ENCODE measurements at places on chromosomes 3 and 15.

- no peak for DNase-seq
Observed at GRCh38 chr3:169363318-169364265, 299.9 kb downstream of the MECOM start.

DNA sequence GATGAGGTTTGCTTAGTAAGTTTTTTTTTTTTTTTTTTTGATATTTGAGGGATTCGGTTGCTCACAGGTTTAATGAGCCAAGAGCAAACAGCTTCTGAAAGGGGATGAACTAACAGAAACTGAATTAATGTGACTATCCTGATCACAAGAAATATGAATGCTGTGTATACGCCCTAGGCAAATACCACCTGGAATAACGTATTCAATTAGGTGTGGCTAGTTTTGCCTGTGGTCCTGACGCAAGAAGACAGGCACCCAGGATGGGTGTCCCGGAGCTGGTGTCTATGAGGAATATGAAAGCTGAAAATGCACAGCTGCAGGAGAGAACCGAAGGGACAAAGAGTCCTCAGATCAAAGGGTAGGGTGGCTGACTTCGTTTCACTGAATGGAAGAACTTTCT is 14.6 kb downstream of the LSG1 start:
- no peak for DNase-seq

DNA sequence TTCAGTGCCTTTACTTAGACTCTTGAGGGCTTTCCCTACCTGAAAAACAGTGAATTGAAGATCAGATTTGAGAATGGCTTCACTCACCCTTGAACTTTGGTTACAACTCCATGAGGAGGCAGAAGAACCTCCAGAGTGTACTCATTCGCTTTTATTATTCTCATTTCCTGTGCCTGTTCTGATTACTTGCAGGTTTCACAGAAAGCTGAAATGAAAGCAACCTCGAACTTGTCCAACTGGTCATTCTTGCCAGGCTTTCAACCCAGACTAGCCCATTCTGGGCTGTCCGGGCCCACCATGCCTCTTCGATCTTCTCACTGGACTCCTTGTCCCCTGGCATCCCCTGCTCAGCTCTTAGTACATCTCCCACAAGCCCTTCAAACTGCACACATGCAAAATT is 20.2 kb upstream of the THUMPD3 start:
- no peak for DNase-seq

- no peak for DNase-seq
Observed at GRCh38 chr3:187935623-187936156, 190.4 kb upstream of the BCL6 start.

DNA sequence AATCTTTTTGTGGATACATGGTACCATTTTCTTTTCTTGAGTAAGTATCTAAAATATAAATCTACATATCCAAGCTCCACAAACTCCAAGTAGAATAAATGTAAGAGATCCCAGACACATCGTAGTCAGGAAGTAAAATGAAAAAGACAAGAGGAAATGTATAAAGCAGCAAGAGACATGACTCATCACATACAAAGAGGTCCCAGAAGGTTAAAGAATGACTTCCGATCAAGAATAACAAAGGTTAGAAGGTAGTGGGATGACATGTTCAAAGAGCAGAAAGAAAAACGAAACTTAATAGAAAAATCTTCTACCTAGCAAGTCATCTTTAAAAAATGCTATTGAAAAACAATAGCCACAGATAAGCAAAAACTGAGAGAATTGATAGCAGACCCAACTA is 705.8 kb downstream of the NR2F2 start:
- no peak for DNase-seq

GRCh38 chr3:159839561-159840379 is 148.9 kb upstream of the IL12A start:
- no peak for DNase-seq

- no peak for DNase-seq
Observed at GRCh38 chr3:46353647-46354410, at the start of gene CCR2. TSS of gene CCR2 (plus strand) at chr3:46354111. CDS start at chr3:46357528, 3,417 bp downstream.

- peak; percentile 43 for DNase-seq
Observed at GRCh38 chr15:66603301-66604179, 37.7 kb upstream of the LCTL start.

DNA sequence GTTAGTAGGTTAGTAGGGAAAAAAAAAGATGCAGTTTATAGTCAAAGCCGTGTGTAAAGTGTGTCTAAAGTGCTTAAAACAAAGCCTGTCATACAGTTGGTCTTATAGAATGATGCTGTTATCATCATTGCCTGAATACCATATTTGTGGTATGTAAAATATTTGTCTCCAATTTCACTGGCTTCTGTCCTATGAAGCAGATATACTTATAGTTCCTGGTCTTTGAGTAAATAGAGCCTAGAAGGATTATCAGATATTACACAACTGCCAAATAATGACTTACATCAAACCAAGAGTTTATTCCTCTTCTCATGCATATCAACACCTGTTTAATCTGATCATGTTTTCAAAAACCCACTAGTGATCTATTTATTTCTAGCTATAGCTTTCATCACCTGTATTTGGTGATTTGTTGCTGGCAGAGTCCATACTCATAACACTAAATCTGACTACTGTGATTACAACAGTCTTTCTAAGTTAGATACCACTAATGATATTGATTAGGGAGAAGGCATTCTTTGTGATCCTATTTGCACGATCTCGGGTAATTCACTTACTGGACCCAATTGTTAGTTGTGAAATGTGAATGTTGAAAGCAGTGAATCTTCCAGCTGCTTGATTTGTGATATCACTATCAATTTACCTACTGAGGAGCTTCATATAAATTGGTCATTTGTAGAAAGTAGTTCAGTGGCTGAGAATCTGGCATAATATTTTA is 413.7 kb downstream of the LPP start:
- DNase-seq: no peak

- no peak for DNase-seq
Observed at GRCh38 chr15:64884679-64885078, 27.0 kb upstream of the ANKDD1A start.

DNA sequence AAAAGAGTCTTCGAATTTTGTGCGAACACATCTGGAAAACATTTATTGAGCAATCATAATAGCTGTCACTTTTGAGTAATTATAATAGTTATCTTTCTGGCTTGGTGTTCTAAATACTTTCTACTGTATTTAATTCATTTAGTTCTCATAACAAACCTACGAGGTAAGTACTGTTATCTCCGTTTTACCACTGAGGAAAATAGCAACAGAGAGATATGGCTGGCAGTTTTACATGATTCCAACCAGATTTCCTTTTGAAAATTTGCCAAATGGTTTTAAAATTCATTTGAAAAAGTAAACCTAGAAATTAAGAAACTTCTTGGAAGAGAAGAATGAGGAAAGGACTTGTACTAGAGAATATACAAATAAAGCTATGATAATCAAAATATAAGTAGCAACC is 37.3 kb upstream of the MGA start:
- DNase-seq: no peak

- DNase-seq: no peak
Observed at GRCh38 chr3:58052373-58053273, 44.4 kb downstream of the FLNB start.

DNA sequence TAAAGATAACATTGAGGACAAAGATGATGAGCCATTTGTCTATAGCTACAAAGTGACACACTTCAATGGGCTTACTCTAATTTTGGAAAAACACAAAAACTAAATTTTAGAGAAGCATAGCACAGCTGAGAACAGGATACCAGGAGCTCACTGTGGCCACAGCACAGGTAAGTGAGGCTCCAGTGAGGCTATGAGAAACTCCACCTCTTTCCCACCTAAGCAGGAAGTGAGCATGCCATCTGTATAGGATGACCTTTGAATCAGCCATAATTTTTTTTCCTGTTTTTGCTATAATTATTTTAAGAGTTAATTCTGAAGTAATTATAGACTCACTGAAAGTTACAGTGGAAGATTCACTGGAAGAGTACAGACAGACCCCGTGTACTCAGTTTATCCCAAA is 82.1 kb upstream of the DCLK3 start:
- no peak for DNase-seq

DNA sequence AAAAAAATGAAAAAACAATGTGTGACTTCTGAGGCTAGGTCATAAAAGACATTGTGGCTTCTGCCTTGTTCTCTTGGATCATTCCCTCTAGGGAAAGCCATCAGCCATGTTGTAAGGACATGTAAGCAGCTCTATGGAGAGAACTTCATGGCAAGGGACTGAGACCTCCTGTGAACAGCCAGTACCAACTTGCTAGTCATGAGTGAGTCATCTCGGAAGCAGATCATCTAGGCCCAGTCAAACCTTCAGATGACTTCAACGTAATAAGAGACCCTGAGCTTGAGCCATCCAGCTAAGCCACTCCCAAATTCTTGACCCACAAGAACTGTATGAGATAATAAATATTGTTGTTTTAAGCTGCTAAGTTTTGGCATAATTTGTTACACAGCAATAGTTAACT is 4.9 kb downstream of the MON1A start:
- DNase-seq: no peak

GRCh38 chr3:9224490-9224889 is 25.0 kb downstream of the SRGAP3 start:
- no peak for DNase-seq

DNA sequence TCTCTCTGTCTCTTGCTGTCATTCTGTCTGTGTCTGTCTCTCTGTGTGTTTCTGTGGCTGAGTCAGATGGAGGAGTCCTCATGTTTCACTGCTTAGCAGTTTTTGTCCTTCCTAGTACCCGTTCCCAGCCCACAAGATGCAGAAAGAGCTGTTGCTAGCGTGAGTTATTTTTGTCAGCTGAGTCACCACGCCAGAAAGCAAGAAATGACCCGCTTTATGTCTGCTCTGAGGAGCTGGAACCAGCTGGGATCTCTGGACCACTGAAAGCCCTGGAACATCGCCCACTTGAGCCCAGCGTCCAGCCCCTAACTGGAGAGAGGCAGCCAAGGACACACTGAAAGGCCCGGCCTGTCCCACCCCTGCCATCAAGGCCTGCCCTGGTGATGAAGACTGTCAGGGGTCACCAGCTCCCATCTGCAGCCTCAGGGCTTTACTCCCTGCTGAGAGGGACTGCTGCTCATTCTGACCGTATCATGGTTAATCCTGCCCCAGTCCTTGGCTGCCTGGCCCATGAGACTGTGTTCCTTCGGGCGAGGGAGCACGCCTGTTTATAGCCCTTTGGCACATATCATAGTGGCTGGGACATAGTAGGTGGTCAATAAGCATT is 101.7 kb upstream of the TPM1 start:
- DNase-seq: no peak

DNA sequence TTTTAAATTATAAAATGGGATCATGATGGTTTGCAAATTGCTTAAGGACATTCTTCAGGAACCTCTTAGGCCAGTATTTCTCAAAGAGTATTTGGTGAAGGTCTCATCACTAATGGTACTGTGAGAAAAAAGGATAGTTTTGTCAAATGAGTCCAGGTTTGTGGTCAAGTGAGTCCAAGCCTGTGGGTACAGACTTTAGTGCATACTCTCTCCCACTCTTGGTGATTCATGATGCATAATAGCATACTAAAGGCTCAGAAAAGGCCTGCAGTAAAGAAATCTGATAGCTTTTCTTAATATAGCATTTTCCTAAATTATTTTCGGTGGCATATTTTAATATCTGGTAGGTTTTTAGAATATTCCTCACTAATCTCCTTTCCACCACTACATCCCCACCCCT is 20.0 kb downstream of the BOC start:
- no peak for DNase-seq

DNA sequence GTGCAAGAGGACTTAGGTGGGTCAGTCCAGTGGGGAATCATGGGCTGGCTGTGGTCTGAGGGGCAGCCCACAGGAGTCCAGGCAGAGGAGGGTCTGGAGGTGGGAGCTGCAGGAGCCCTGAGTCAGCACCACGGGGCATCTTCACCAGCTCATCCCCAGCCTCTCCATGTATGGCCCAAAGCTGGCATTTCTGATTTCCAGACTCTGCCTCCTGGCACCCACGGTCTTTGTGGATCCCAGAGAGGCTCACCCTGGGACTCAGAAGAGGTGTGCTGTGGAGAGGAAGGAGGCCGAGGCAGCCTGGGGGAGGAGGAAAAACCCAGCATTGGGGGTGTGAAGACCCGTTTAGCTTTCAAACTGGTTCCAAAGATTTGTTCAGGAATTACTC is 64.5 kb upstream of the KLF13 start:
- DNase-seq: no peak

DNA sequence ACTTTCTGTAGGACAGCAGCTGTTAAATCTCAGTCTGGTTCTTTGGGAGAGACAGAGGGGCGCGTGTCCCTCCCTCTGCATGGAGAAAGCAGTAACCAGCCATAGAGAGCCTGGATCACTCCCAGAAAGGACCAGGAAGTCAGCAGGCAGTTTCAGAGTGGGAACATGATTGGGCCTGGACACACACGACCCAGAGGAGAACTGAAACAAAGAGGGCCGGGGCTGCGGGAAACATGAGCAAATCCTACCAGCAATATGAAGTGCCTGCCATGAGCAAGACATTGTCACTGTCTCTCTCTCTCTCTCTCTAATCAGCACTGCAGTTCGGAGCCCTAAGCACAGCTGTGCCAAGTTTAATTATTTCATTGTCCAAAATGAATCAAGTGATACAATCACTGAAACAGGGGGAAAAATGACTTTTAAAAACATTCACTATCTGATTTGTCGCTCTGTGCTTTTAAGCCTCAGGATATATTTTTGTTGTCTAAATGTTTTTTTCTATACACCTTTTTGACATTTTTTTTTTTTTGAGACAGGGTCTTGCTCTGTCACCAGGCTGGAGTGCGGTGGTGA is 17.6 kb downstream of the MUC13 start:
- DNase-seq: no peak

- no peak for DNase-seq
Observed at GRCh38 chr3:175329373-175329772, 470.2 kb downstream of the NAALADL2 start.

Data from CMK (cell line).